ENCODE measurements at places on chromosomes 2 and 18. TPM values are rescaled to one million over a fixed set of nuclear protein-coding genes. Genes with fewer than 3 reads are reported as not detected.

GRCh38 chr2:105320651-105321215 lies 8.8 kb downstream of the TGFBRAP1 start:
- DNase-seq, result no peak

Gene DES
- 5,895 TPM for total RNA-seq

Gene CHRNG
- not detected for total RNA-seq

Gene GAREM2
- 4.8 TPM for total RNA-seq

DNA sequence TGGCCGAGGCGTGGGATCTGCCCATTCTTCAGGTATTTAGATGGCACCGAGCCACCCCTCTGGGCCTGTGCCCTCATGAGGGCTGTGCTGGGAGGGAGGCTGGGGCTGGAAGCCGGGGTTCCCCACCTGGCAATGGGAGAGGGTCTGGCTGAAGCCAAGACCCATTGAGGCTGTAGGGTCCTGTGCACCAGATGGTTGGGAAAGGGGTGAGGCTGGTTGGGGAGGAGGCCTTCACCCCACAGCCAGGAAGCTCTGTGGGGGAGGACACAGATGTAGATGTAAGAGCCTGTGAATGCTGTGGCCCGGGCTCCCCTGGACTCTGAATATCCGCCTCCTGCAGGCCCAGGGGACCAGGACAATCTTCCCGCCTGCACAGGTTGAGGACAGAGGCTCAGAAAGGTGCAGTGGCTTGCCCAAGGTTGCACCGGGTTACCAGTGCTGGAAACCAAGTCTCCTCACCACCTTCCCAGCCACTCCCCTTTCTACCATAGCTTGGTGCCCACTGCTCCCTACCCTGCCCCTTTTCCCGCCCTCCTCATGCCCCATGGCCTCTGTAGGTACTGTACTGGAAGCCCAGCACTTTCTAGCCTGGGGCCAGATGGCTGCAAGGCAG lies 49.7 kb downstream of the PDCL3 start:
- DNase-seq, result no peak

Gene GCG
- total RNA-seq, result not detected

Gene STON1
- total RNA-seq, result 16.7 TPM

Measured in left cardiac atrium (tissue), 4 donors.